ENCODE measurements at places on chromosomes 11 and 22. TPM values are rescaled to one million over a fixed set of nuclear protein-coding genes. Genes with fewer than 3 reads are reported as not detected.

DNA sequence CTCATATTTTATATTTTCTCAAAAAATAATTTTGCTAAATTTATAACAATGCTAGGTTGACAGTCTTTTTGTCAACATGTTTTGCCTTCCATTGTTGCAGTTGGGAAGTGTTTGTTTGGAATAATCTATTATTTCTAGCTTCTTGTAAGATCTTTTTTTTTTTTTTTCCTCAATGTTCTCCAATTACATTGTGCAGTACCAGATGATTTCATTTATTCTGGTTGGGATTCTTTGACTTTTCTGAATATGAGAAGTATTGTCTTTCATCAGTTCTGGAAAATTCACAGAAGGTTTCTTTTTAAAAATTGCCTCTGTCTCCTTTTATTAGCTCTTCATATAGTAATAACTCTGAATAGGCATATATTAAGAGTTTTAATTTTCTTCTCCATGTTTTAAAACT, 245.4 kb downstream of the DYNC2H1 start:
- DNase-seq: no peak
- no peak overlapping the region for H3K4me3 ChIP-seq
- no peak overlapping the region for H3K27ac ChIP-seq
- no peaks in the 10 kb centered on the region for H3K36me3 ChIP-seq
- no peaks in the 10 kb centered on the region for H3K27me3 ChIP-seq

The SLC22A6 gene
- not detected for total RNA-seq

- H3K27ac ChIP-seq: no peak overlapping the region
- H3K27me3 ChIP-seq: no peaks in the 10 kb centered on the region
- H3K4me3 ChIP-seq: no peak overlapping the region
- no peaks in the 10 kb centered on the region for H3K4me1 ChIP-seq
- DNase-seq: no peak
Observed at GRCh38 chr11:10338287-10338686, 33.4 kb downstream of the ADM start.

GRCh38 chr11:122146475-122146874, 30.5 kb upstream of the BLID start:
- no peak overlapping the region for H3K27ac ChIP-seq
- H3K27me3 ChIP-seq: no peaks in the 10 kb centered on the region
- peaks cover 4% of the 10 kb centered on the region for H3K4me1 ChIP-seq
- H3K36me3 ChIP-seq: no peaks in the 10 kb centered on the region

GRCh38 chr22:25122136-25122764, 77.4 kb upstream of the CRYBB3 start:
- no peak for DNase-seq
- H3K36me3 ChIP-seq: no peaks in the 10 kb centered on the region
- H3K4me1 ChIP-seq: peaks cover 36% of the 10 kb centered on the region

DNA sequence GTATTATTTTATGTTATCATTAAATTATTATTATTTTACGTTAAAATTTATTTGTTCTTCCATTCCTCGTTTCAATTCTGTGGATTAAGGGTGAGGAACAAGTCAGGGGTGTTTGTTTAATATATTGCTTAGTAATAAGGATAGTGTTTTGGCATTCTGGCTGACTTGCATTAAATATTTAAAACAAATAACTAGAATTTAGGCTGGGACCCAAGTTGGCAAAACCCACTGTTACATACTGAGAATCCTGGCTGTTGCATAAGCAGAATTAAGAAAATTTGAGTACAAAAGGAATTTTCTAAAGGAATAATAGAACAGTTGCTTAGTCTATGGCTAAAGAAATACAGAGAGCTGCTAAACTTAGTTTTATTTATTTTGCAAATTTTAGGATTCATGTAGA, 196.4 kb downstream of the GUCY1A2 start:
- no peak overlapping the region for H3K4me3 ChIP-seq
- H3K27ac ChIP-seq: no peak overlapping the region
- H3K27me3 ChIP-seq: no peaks in the 10 kb centered on the region
- H3K36me3 ChIP-seq: no peaks in the 10 kb centered on the region
- no peaks in the 10 kb centered on the region for H3K4me1 ChIP-seq
- DNase-seq: no peak
